ENCODE measurements at places on chromosomes 12 and 14.

- DNase-seq = no peak
These were observed 2.0 kb downstream of the RAP1B start for GRCh38 chr12:68612697-68613096.

DNA sequence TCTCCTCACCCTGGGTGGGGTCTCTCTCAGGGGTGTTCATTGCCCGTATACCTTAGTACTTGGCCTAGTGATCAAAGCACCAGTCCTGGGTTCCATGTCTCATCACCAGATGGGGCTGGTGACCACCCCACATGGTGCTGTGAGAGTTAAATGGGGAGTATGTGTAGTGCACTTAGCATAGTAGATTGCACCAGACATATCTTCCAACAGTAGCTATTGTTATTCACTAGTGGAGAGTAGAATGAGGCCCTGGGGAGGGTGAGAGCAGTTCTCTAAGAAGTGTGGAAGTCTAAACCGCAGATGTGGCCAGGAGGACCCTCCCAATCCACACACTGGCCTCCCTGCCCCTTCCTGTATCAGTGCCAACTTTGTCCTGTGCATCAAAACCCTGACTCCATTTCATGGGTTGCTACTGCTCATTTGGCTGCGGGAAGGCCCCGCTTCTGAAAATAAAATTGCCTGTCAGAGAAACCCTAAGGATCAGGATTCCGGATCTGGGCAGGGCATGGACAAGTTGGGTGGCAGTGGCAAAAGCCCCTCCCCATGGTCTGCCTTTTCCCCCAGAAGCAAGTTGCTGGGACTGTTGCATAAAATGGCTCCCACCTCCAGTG lies 4.4 kb downstream of the CD9 start:
- DNase-seq = no peak

GRCh38 chr14:93734086-93734822 lies 54.0 kb downstream of the PRIMA1 start:
- no peak for DNase-seq

DNA sequence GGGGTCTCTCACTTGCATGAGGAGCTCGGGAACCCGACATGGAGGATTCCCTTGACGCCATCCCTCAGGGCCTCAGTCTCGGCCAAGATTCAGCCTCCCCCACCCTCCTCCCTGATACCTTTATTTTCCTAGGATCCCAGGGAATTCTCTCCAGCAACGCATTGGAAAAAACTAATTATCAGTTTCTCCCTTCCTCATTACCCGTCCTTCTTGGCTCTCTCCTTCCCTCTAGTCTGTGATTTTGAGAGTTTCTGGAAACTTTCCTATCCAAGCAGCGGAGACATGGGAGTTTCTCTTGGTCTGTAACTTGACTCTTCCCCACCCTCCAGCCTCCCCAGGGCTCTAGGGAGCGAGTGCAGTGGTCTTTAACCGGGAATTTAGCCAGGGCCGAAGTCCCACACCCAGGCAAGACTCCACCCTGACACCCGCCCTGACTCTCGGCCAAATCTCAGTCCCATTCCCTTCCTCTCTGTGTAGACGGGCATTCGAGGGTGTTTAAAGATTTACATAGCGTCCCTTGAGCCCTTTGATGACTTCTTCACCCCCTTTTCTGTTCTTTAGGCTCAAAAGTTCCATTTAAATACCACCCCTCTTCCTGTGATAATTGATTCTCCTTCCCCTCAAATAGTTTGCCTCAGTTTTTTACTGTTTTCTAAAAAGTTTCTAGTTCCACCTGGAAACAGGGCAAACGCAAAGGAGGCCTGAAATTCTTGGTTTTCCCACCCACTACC lies 6.7 kb downstream of the HOXC5 start:
- DNase-seq = no peak

DNA sequence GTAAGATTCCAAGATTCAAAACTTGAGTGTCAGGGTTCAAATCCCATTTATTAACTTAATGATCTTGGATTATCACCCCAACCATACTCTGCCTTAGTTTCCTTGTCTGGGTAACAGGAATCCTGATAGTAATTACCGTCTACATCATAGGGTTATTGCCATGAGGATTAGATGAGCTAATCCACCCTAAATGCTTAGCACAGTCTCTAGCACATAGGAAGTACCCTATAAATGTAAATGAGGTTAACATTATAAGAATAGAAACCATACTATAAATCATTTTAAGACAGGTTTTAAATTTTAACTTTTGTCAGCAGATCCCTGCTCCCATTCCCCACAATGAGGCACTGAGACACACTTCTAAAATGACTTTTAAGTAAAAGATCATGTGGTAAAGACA lies 36.5 kb downstream of the DBX2 start:
- DNase-seq = no peak

DNA sequence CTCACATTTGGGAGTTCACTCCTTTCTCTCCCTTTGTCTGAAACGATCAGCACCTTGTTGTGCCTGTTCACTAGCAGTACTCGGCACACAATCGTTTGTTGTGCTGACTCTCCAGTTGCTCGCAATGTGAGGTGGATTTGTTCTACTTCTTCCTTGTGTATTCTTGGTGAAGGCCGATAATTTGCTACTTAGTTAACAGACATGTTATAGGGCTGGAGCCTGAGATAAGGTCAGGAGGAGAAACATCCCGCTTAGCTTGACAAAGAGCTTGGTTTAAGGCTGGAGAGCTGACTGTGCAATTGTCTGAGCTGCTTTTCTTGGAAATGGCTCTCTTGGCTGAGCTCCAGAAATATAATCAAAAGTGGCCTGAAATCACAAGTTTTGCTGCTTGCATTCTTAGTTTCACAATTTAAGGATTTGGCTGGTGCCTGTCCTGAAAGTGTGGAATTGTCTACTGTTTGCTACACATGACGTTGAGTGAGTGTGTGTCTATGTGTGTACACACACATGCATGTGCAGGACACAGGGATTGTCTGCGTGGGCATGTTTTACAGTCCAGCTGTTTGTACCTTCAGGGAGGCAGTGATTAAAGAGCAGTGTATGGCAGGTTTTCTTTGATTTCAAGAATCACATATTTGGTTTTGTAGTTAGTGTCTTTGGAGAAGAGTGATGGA lies 77.7 kb downstream of the ARF6 start:
- no peak for DNase-seq

GRCh38 chr12:6608592-6609281 lies 1.6 kb upstream of the CHD4 start:
- no peak for DNase-seq

DNA sequence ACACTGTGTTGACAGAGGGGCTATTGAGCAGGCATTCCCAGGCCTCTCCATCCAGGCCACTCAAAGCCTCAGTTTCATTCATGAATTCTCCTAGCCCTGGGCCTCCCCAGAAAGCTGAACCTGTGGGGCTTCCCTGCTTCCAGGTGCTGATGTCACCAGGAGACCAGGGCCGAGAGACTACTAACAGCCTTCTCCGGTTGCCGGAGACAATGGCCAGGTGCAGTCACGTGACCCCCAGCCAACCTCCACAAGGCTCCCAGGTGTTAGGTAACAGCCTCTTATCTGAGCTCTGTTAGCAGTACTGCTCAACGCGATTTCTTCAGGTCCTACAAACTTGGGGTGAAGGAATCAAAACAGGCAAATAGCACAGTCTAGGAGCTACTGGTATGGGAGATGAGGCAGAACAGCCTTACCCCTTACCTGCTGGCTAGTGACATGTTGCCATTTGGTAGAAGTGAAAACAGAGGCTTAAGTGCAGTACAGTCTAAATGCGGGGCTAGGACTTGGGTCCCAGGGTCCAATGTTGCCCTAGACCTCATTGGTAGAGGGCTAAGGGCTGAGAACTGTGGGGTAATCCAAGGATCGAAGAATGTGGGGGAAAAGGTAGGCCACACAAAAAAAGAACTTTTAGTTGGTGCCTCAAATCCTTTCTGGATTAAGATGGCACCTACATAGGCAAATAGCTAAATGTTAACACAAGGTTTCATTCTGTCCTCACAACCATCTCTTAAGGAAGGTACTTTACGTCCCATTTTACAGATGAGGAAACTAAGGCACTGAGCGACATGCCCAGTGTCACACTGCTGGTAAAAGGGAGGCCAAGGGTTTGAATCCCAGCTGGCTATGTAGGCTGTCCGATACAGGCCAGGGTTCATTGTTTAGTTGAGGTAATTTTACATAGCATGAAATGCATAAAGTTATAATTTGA lies 3.8 kb downstream of the CCDC88C start:
- no peak for DNase-seq

- DNase-seq = no peak
These were observed 36.2 kb upstream of the MEG3 start for GRCh38 chr14:100789460-100790417.

DNA sequence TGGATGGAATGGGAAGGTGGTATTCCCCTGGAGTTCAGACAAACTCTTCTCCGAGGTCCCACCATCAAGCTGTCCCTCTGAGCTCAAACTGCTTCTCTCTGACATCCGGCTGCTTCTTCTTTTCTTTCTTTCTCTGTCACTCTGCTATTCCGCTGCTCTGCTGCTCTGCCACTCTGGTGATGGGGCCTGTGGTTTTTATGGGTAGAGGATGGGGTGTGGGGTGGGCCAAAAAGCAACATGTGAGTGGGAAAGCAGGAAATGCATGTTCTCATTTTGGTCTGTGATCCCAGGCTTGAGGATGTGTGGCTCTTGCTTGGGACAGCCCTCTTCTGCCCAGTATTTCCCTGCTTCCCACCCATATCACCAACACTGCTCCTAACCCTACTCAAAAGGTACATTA lies 30.6 kb downstream of the CLECL1 start:
- DNase-seq = no peak

All from LoVo (cell line).